ENCODE measurements at places on chromosomes 3 and 15.

GRCh38 chr3:47348411-47349154 lies 32.2 kb upstream of the PTPN23 start:
- DNase-seq: no peak

DNA sequence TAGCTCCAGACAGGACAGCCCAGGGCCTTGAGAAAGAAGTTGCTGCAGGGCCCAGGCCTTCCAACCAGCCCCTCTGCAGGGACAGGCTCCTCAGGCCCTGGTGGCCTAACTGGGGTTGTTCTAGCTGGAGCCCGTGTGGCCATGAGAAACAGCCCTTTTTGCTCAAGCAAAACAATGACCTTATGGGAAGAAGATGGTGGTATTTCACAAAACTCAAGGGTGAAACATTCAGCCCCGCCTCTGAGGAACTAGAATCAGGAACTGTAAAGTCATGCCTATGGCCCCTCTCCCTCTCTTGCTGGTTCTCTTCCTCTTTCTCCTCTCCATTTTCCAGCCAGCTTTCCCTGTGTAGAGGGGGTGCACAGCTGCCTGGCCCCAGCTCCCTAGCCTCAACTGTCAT lies 273.3 kb downstream of the RPLP1 start:
- DNase-seq: no peak

GRCh38 chr3:13588993-13589392 lies 40.1 kb downstream of the FBLN2 start:
- no peak for DNase-seq

DNA sequence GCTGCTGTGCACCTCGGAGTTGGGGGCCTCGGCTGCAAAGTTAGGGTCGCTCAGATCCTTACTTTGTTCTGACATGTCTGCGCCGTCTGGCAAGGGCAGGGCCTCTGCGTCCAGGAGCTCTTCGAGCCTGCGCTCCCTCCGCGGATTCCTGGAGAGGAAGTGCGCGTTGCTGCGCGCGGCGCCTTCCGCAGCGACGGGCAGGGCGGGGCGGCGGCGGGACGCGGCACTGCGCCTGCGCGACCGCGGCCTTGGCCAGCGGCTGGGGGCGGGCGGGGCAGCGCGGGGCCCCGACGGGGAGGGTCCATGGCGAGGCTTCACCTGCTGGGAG lies at the start of gene NDN:
Gene NDN (minus strand): TSS at position 163 of the 328 bp plus-strand sequence. CDS start 88 bp downstream, at position 75.
- no peak for DNase-seq

DNA sequence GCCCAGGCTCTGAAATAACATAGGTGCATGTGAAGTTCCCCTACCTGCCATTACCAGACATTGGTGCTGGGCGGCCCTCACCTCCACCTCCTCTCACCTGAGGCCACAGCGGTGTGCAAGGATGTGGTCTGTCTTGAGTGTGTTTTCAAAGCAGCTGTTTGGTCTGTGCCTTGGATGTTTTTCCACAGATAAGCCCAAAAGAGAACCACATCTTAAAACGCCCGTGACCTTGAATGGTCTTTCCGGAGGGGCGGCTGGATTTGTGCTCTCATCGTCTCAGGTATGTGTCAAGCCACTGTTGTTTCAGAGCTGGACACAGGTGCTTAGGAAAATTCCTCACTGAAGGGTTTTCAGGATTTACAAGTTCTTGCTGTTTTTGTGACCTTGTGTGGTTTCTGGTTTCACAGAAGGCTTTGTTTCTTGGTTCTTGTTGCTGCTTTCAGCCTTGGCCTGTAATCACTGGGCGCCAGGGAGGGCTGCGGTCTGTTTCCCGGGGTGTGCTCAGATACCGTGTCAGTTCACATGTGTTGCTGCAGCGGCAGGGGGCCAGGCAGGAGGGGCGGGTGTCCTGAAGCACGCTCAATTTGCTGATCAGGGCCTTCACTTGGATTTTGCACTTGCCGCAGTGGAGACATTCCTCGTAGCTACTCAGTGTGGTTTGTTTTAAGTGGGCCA lies 128.4 kb downstream of the IGF1R start:
- peak; percentile 30 for DNase-seq

GRCh38 chr3:157082305-157082982 lies 77.5 kb downstream of the CCNL1 start:
- no peak for DNase-seq

DNA sequence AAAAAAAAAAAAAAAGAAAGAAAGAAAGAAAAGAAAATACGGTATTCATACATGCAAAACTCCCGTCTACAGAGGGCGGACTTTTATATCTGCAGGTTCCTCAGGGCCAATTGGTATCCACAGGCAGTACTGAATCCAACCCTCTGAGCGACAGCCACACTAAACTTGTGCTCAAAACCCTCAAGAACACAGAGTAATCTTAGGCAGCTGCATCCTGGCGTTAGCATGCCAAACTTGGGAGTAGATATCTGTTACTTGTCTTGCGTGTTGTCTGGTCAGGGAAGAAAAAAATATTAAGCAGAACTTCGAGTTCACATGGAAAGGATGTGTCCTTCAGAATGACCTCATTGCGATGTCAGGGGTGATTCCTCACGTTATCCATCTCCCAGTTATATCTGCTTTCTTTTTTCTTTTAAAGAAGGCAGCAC lies 12.8 kb downstream of the SNAP23 start:
- no peak for DNase-seq

DNA sequence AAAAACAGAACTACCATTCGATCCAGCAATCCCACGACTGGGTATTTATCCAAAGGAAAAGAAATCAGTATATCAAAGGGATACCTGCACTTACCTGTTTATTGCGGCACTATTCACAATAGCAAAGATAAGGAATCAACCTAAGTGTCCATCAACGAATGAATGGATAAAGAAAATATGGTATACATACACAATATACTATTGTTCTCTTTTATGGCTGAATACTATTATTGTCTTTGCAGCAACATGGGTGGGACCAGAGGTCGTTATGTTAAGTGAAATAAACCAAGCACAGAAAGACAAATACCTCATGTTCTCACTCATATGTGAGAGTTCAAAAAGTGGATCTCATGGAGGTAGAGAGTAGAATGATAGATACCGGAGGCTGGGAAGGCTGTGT lies 118.3 kb upstream of the FAM3D start:
- DNase-seq: no peak

DNA sequence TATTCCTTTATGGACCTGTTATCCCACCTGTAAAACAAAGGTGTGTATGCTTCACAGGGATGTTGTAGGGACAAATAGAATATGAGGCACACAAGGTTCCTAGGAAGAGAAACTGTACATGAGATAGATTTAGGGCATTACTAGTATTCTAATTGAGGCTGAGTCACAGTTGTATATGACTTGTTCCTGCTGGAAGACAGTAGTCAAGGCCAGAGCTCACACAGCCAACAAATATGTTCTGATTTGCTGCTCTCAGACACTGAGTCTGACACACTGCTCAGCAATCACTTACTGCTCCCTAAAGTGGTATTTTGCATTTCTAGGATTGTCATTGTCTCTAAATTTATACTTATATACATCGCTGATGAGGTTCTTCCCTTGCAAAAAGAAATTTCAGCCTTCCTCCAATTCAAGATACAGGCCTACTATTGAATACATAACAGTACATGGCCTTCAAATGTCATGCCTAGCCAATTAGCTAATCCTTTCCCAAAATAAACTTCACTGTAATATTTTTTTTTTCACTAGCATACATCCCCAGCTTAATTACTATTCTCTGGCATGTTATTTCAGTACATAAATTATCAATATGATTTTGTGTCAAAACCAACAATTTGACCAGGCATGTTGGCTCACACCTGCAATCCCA lies 69.8 kb downstream of the TIGIT start:
- DNase-seq: no peak

GRCh38 chr15:26882112-26882511 lies 15.2 kb downstream of the GABRA5 start:
- DNase-seq: no peak

DNA sequence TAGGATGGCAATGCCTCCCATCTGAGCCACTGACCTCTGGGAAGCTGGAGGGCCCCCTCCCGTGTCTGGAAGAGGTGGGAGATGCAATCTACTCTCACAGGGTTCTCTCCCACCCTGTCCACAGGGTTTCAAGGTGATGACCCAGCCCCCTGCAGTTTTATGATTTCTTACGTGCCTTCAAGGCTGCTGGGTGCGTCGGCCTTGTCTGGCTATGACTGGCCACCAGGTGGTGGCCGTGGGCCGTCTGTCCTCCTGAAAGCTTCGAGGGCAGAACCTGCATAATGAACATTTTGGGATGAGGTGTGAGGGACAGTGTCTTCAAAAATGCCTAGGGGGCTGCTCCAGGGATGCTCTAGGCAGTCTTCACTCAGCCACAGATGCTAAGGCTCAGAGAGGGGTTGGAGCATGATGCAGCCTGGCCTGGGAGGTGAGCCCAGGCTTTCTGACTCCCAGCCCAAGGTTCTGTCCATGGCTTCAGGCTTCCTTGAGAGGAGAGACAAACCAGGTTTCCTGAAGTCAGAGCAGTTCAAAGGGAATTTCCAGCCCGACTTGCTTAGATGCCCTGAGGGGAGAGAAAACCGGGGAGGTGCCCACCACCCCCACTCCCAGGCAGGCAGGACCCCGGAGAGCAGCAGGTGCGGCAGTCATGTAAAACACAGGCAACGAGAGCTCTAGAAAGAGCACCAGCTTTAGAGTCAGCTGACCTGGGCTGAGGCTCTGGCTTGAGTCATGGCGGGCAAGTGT lies 18.7 kb downstream of the ISG20 start:
- DNase-seq: no peak

GRCh38 chr15:33581032-33581431 lies 270.3 kb downstream of the RYR3 start:
- DNase-seq: no peak

GRCh38 chr3:46463868-46464241 lies 850 bp downstream of the LTF start:
- no peak for DNase-seq

- DNase-seq: no peak
Observed at GRCh38 chr3:10330319-10330718, 9.4 kb upstream of the SEC13 start.

DNA sequence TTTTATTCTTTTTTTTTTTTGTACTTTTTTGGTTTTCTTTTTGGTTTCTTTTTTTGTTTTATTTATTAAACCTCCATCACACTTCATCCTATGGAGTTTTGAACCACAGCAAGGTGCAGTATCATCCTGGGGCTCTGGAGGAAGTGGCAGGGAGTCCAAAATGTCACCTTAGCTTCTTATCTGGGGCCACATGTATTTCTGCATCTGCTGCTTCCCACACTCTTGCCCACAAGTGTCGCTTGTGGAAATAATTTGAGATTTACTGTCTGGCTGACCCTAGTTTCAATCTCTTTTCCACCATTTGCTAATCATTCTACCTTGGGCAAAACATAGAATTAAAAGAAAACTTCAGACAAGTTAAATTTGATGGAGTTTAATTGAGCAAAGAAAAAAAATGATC lies 6.4 kb downstream of the OPA1 start:
- no peak for DNase-seq

- no peak for DNase-seq
Observed at GRCh38 chr3:113428581-113428980, 12.7 kb downstream of the CFAP44 start.

DNA sequence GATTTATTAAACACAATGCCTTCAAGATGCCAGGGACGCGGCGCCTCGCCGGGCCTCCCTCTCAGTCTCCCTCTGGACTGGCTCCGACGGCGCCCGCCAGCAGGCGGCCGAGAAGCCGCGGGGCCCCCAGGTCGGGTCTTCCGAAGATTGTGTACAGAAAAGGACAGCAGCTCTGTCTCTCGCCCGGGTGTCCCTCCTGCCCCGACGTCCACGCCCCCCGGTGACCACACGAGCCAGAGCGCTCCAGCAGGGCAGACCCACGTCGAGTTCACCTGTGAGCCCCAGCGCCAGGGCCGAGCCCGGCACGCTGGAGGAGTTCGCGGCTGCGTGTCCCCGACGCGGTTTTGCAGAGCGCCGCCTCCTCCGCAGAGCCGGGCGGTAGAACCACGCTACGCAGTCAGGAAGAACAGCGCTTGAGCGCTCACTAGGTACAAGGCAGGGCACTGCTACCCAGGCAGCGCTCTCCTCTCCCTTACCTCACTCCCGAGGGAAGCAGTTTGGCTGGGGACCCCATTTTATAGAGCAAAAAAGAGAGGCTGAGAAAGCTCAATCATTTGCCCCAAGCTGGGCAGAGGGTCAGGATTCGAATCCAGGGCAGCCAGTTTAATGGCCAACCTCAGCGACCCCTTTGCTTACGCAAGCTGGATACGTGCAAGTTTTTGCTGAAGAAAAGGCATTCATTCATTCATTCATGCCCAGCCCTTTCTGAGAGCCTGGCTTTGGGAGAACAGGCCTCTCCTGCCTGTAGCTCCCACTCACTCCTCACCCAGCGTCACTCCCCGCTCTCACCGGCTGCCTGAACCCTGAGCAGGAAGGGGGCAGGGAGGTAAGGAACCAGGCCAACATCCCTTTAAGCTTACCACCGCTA lies 3.0 kb upstream of the TLE3 start:
- peak; percentile 81 for DNase-seq

Measured in CD4-positive, alpha-beta T cell treated with Interleukin-6 for 4 hours (primary cell).